ENCODE measurements at places on chromosomes 7 and 10. TPM values are rescaled to one million over a fixed set of nuclear protein-coding genes. Genes with fewer than 3 reads are reported as not detected.
A peak's percentile ranks its signal among the peaks of the same experiment; 100 is the strongest.

The FOXI2 gene
- not detected for polyA plus RNA-seq

The PNLIPRP2 gene
- polyA plus RNA-seq: 0.10 TPM

The PAX4 gene
- not detected for polyA plus RNA-seq

The TFEC gene
- polyA plus RNA-seq: 0.01 TPM

The SMO gene
- 15.7 TPM for polyA plus RNA-seq

The OPALIN gene
- not detected for polyA plus RNA-seq

The AS3MT gene
- 9.7 TPM for polyA plus RNA-seq

The ADAM8 gene
- polyA plus RNA-seq: 4.1 TPM

The ACTR3C gene
- polyA plus RNA-seq: 0.43 TPM

The GNAT3 gene
- polyA plus RNA-seq: not detected

The WDR91 gene
- polyA plus RNA-seq: 5.5 TPM

The SLF2 gene
- polyA plus RNA-seq: 13.6 TPM

The ENTPD7 gene
- 6.8 TPM for polyA plus RNA-seq

The TMEM270 gene
- not detected for polyA plus RNA-seq

The GRID1 gene
- polyA plus RNA-seq: 0.14 TPM

The TDRD1 gene
- not detected for polyA plus RNA-seq

The ADIRF gene
- not detected for polyA plus RNA-seq

- DNase-seq: no peak
These were observed 16.0 kb upstream of the INPP5A start for GRCh38 chr10:132521466-132522102.

DNA sequence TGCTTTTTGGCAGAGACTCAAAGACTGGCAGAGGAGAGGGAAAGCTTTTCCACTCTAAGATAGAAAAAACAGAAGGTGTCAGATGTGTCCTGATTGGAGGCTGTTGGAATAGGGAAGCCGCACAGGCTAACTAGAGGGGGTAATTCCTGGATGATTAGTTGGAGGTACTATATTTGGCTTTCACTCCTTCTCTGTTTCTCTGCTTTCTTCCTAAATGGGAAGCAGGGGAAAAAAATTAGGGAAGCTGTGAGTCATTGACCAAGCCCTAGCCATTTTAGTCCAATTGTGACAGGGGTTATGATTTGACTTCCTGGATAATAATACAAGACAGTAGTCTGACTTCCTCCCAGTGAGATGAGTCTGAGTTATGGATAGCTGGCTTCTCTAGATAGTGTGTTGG, 475.2 kb upstream of the CELF2 start:
- no peak for DNase-seq

DNA sequence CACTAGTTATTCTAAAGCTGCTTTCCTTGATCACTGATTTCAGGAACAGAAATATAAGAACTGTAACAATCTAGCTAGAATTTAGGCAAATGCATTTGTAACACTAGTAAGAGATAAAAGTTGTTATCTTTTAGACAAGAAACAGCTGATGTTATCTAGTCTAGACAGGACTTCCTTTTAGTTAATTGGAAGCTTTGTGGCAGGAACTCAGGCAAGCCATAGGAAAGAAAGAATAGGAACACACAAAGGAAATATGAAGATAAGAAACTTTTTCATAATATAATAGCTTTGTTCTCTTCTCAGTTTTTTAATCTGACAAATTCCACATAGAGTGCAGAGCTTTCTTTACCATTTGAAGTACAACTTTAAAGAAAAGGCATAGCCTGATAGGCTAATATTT, 59.0 kb upstream of the AGR3 start:
- no peak for DNase-seq

GRCh38 chr7:84658286-84658685, 463.7 kb upstream of the SEMA3A start:
- DNase-seq: no peak

DNA sequence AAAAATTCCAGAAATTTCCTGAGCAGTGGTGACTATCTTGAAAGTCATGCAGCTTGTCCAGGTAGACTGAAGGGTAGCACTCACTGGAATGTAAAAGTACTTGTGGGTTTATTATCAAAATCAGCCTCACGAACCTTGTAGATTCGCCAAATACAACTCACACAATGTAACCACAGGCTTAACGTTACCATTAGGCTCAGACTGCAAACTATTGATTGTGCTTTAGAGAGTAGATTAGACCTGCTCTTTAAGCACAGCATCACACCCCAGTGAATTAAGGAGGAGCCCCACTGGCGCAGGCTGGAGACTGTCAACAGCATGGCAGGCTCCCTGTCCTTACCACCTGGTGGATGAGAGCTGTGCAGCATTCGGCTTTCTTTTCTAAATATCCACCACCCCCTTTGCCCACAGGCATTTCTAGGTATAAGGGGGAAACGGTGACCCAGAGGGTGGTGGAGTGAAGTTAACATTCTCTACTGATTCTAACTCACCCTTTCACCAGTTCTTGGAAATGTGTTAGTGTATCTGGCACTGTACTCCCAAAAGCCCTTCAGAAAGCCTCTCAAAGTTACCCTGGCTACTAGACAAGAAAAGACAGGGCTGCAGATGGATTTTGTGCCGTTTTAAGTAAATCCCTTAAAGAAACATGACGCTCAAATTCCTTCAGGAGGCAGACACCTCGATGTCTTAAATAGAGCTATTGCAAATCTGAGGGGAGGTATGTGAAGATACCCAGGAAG, 56.6 kb downstream of the GSDME start:
- DNase-seq: no peak

DNA sequence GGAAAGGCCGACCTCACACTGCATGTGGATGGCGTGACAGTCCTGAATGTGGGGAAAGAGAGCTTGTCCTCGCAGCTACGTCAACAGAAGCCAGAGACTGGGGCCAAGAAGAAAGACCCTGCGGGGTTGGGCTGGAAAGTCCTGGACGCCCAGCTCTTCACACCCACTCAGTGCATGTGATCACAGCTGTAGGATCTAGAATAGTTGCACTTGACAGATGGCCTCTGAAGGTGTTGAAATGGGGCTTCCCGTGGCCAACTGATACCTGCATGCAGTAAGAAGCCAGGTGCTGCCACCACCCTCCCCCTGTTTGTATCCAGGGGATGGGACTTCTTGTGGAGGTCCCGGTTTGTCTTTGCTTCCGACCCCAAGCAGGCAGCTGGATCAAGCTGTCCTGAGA, 34.1 kb upstream of the OCM2 start:
- DNase-seq: no peak

GRCh38 chr10:52390388-52390787, 76.3 kb downstream of the DKK1 start:
- no peak for DNase-seq

GRCh38 chr7:28530175-28530802, 118.0 kb downstream of the CREB5 start:
- no peak for DNase-seq

DNA sequence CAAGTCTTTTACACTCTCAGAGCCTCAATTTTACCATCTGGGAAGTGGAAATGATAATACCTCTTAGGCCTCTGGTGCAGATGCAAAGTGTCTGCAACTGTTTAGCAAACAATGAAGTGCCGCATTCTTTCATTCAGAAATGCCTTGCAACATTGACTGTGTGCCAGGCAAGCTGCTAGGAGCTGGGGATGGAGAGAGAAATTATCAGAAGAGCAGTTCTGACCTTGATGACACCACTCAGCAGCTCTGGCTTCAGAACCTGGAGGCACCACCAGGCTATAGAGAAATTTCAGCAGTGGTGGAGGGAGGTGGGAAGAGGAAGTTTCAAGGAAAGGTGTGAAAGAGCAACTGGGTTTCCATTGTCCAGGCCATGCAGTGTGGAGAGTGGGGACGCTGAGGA, 78.1 kb upstream of the HABP2 start:
- no peak for DNase-seq

DNA sequence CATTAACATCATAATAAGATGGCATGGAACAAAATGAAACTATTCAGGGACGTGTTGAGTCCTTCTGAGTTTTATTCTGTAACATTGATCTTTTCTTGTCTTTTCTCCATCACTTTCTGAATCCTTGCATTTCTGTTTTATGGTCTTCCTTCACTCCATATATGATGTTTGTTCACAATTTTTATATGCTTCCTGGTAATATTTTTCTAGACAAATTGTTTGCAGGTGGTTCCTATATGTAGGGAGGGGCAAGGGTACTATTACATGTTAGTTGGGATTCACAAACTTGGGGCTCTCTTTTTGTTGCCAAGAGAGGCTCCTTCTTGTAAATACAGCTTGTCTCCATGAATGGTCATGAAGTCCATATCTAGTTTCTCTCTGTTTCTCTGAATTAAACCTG, 159.2 kb downstream of the LHFPL3 start:
- DNase-seq: no peak

DNA sequence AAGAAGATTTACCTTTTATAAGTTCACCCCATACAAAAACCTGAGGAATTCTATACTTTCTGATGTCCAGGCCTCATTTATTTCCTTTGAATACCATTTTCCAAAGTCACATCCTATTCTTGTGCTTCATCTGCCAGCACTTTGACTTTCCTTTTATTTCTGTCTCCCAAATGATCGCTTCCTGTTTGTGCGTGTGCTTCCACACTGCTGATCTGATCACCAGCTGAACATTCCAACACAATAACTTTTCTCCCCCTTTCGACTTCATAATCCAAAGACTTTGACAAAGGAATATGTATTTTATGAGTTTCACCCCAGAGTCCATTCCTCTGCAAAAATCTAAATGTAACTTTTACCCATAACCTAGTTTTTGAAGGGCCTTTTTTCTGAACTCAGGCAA, 3.1 kb downstream of the ELAPOR2 start:
- no peak for DNase-seq

DNA sequence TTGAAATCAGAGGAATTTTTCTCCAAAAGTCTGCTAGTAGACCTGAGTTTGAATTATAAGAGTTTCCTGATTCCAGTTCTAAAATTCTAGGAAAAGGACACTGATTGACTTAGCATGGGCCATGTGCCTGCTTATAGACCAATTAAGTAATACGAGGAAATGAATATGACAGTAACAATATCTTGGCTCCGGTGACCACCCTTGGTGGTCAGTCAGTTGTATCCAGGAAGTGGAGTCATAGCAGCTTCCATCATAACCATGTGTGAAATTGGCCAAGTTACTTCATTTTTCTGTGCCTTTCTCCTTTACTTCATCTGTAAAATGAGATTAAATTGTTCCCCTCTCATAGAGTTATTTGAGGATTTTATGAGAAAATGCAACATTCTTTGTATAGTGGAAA, 66.9 kb downstream of the MTPAP start:
- DNase-seq: no peak

DNA sequence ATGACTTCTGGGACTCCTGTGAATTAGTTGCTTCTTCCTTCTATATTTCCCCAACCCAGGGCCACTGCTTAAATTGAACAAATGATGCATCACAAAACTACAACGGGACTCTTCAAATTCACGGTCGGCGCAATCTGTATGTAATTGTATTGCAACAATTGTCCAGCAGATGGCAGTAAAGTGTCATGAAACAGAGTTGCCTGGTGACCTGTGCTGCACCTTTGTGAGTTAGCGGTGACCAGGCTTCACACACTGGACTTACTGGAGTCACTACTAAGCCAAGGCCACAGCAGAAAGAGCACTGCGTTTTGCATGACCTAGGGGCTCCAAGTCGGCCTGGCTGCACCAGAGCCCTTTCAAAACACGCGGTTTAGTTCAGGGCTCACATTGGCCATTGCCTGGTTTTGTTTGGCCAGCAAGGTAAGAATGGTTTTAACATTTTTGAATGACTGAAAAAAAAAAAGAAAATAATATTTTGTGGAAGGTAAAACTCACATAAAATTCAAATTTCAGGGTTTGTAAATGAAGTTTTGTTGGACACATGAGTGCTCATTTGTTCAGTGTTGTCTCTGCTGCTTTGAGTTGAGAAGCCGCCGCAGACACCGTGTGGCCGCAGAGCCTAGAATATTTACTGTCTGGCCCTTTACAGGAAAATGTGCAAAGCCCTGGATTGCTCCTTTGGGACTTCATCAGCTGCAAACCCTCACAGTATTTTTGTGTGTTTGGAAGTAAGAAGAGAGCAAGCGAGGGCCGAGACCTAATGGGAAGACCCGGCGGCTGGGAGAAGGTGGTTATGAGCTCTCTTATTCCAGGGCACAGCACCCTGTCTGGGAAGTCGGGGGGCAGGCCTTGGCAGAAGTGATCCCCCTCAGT, 23.2 kb upstream of the ZNF32 start:
- DNase-seq: peak; percentile 70

- no peak for DNase-seq
These were observed 56.4 kb downstream of the UNCX start for GRCh38 chr7:1288996-1289551.

GRCh38 chr10:18472977-18473376, 178.4 kb downstream of the NSUN6 start:
- peak; percentile 4 for DNase-seq

GRCh38 chr10:75532253-75532924, 101.0 kb downstream of the LRMDA start:
- DNase-seq: peak; percentile 35

- DNase-seq: no peak
These were observed 116.6 kb downstream of the MICU1 start for GRCh38 chr10:72509206-72509799.

DNA sequence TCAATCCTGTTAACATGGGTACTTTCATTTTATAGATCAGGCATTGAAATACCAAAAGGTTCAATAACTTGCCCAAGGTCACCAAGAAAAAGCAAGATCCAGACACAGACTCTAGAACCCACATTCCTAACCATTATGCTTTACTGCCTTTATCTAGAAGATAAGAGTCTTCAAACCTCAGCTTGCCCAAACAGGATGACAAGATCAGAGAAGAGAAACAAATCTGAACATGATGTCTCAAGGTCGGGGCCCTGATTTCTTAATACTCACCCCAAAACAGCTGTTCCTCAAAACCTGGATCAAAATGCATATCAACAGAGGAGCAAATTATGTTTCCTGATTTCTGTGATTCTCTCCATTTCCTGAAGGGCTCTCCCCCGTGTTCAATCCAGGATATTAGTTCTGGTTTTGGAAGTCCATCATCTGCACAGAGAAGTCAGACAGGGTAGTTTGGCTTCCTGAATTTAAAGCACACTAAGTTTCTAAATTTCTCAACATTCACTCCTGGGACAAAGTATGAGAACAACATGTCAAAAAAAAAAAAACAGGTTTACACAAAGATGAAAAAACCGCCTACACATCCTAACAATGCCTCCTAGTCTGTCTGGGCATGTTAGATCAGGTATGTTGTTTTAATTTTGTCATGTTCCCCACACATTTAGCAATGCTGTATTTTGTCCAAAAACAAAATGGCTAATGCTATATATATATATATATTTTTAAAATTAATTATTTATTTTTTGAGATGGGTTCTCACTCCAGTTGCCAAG, 16.2 kb downstream of the ZNF786 start:
- no peak for DNase-seq

GRCh38 chr7:1569016-1569415, 816 bp downstream of the PSMG3 start:
- no peak for DNase-seq

Measured in A549 (cell line).